Left lung (tissue), 14 donors: ENCODE measurements at places on chromosomes 4 and X. TPM values are rescaled to one million over a fixed set of nuclear protein-coding genes. Genes with fewer than 3 reads are reported as not detected.

GRCh38 chr4:42460043-42460442 lies 62.8 kb downstream of the SHISA3 start:
- DNase-seq, result no peak

GRCh38 chrX:46704767-46705386 lies 54.0 kb downstream of the SLC9A7 start:
- no peak for DNase-seq

The MAGEE2 gene
- polyA plus RNA-seq, result 0.99 TPM

The CEP44 gene
- polyA plus RNA-seq, result 32.4 TPM
